ENCODE measurements at places on chromosomes 1 and 21.

- H3K4me1 ChIP-seq: no peaks in the 10 kb centered on the region
- no peaks in the 10 kb centered on the region for H3K27me3 ChIP-seq
Observed at GRCh38 chr1:237677979-237678378, 212.7 kb downstream of the ZP4 start.

- DNase-seq: peak; percentile 89
- no peaks in the 10 kb centered on the region for H3K36me3 ChIP-seq
- peak overlapping the region; percentile 69 for H3K4me3 ChIP-seq
- peaks cover 19% of the 10 kb centered on the region for H3K4me1 ChIP-seq
- H3K27ac ChIP-seq: no peak overlapping the region
Observed at GRCh38 chr1:1040004-1040991, 20.4 kb downstream of the AGRN start.

GRCh38 chr1:153072806-153073726 lies 1.7 kb upstream of the SPRR2B start:
- peaks cover 7% of the 10 kb centered on the region for H3K27me3 ChIP-seq
- no peaks in the 10 kb centered on the region for H3K36me3 ChIP-seq
- H3K4me3 ChIP-seq: no peak overlapping the region
- DNase-seq: no peak

DNA sequence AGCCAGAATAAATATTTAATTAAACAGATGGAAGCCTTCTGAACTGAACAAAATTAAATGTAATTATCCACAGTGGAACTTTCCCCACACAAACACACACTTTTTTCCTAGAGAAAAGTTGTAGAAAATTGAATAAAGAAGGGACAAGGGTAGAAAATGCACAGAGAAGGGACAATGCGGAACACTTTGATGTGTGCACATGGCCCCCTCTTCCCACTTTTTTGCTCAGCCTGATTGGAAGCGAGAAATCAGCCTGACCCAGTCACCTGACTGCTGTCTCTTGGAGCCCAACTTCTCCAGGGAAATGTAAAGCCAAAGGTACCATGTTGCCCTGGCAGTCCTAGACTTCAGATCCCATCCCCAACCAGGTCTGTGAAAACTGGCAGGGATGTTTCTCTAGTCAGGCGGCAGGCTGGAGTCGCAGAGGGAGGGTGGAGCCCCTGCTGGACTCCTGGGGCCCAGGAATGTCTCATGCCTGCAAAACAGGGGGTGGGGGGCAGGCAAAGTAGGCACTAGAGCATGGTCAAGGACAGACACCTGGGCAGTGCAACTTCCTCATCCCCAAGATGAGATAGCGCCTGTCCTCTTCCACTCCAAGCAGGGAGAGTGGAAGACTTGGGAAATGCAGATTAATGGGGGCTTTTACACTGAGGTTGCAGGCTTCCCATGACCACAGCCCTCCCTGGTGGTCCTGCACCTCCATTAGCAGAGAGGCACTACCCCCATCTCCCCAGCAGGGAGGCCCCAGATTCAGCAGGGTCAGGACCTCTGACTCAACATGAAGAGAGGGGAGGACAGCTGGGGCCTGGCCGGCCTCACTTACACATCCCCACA lies 2.8 kb downstream of the CERS2 start:
- DNase-seq: no peak
- peak overlapping the region; percentile 49 for H3K27ac ChIP-seq

- no peaks in the 10 kb centered on the region for H3K27me3 ChIP-seq
- peaks cover 58% of the 10 kb centered on the region for H3K36me3 ChIP-seq
- DNase-seq: no peak
- no peak overlapping the region for H3K4me3 ChIP-seq
- H3K27ac ChIP-seq: no peak overlapping the region
Observed at GRCh38 chr1:77948841-77949424, 29.9 kb downstream of the FUBP1 start.

GRCh38 chr1:230265200-230266115 lies 160.7 kb downstream of the PGBD5 start:
- peaks cover 12% of the 10 kb centered on the region for H3K36me3 ChIP-seq
- no peak overlapping the region for H3K4me3 ChIP-seq
- DNase-seq: no peak
- H3K27me3 ChIP-seq: no peaks in the 10 kb centered on the region
- H3K4me1 ChIP-seq: peaks cover 10% of the 10 kb centered on the region
- H3K27ac ChIP-seq: no peak overlapping the region

GRCh38 chr1:22431965-22432364 lies 19.7 kb upstream of the ZBTB40 start:
- H3K27me3 ChIP-seq: peaks cover 21% of the 10 kb centered on the region
- DNase-seq: no peak
- no peak overlapping the region for H3K4me3 ChIP-seq
- no peak overlapping the region for H3K27ac ChIP-seq

Measured in activated CD4-positive, alpha-beta memory T cell treated with anti-CD3 and anti-CD28 coated beads, Interleukin-2, amount 10 ng/mL, durations not matched to agents 7 days and 5 days (primary cell).